ENCODE measurements at places on chromosomes 16 and 17.

DNA sequence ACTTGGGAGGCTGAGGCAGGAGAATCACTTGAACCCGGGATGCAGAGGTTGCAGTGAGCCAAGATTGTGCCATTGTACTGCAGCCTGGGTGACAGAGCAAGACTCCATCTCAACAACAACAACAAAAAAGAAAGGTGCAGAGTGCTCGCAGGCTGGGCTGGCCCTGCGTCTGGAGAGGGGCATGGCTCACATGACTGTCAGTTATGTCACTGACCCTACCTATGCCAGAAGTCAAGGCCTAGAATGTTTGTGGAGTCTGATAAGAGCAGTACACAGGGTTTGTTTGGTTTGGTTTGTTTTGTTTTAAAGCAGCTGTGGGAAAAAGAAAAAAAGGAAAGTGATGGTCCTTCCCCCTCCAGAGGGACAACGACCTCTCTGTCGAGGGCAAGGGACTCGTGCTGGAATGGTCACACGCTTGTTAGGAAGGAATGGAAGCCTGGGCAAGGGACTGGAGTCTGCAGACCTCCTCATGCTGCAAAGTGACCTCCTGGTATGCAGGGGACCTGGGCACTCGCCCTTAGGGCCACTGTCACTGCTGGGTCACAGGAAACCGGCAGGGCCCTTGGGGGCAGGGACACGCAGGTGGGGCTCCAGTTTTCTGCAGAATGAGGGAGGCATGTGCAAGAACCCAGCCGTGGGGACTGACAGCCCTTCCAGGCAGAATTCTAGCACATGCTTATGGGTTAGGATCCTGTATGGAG is 10.1 kb upstream of the OSGIN1 start:
- DNase-seq: no peak

DNA sequence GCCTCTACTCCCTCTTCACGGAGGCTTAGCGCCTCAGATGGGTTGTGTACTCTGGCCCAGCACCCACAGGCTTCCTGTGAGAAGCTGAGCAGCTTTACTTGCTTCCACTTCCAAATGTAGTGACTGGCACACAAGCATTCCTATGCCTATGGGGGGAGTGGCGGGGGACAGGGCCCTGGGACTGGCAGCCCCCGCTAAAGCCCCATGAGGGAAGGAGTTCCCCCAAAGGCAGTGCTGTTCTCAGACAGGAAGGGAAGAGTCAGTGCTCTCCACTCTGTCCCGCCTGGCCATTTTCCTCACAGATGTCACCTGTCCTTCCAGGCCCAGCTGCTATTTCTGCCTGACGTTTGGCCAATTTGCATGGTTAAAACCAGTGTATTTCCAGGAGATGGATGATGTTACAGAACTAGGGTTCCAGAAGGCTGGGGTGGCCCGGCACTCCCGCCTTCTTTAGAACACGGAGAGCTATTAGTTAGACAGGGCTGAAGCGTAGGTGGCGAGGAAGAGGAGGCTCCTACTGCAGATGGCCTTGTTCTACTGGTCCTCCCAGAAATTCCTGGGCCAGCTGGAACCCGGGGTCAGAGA is 83.9 kb upstream of the FBXO47 start:
- DNase-seq: no peak

DNA sequence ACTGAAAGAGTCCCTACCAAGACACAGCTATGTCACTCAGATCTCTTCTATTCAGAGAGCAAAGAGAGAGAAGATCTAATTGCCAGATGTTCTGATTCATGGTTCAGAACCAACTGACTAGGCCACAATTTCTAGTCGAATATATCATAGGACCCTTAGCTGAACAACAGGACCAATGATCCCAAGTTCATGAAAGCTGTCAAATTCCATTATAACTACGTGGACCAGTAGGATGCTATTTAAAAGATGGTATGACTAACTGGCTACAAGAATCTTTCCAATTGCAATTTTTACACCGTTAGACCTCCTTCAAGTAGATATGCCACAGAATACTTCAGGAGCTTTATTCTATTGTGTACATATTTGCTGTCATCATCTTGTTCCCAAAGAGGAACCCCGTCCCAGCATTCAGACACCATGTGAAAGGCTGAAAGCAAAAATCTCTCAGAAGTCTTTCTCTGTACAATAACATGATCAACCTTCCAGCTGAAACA is 26.0 kb downstream of the DCUN1D3 start:
- DNase-seq: no peak

DNA sequence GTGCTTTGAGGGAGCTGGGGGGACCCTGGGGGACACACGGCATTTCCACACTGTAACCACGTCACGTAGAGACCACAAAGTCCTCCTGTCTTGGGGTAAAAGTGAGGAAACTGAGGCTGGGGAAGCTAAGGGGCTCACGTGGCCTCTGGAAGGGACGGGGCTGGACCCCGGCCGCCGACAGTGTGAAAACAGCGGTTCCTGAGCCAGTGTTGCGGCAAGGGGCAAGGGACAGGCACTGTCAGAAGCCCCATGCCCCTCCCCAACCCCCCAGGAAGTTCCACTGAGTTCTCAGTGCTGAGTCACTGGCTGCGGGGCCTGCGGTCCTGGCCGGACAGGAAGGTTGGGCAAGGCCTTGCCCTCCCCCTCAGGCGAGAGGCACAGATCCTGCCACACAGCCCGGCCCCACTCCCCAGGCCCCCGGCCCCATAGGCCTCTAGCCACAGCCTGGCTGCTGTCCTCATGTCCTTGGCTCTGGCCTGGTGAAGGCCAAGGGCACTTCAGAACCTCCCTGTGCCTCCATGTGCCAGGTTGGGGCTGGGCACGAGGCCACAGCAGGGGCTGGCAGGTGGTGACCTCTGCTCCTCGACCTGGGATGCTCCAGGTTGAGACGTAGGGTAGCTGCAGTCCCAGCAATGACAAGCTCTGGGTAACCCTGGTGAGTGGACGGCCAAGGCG is 5.0 kb upstream of the CCDC57 start:
- peak; percentile 81 for DNase-seq

GRCh38 chr16:35497399-35497798 is 2038.0 kb downstream of the TP53TG3F start:
- no peak for DNase-seq

DNA sequence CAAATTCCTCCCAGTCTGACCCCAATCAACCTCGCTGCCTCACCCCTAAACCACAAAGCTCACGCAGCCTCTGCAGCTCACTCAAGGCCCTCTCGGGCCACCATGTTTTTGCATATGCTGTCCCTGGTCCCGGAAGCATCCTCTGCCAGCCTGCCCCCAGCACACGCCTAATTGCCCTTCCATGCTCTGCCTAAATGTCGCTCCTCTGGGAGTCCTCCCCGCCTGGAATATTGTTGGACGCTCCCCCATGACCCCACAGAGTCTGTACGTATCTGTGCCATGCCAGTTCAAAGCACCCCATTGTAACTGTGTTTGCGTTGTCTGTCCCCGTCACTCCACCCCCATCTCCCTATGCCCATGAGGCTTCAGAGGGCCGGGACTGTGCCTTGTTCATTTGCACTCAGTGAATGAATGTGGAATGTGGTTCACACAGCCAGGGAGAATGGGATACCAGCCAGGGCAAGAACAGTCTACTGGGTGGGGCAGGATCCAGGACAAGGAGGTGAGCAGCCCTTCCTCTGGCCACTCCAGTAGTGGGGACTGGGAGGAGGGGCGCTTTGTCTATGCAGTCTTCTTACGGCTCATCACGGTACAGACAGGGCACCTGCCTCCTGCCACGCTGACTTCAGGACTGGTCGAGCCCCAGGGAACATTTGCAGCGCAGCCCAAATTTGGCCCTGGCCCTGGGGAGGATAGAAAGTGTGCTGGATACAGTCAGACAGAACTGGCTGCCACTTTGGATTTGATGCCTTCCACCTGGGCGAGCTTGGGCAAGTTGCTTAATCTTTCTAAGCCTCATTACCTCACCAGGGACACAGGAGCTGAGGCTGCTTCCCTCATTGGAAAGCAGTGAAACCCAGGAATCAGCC is 48.5 kb downstream of the NOS2 start:
- DNase-seq: no peak

DNA sequence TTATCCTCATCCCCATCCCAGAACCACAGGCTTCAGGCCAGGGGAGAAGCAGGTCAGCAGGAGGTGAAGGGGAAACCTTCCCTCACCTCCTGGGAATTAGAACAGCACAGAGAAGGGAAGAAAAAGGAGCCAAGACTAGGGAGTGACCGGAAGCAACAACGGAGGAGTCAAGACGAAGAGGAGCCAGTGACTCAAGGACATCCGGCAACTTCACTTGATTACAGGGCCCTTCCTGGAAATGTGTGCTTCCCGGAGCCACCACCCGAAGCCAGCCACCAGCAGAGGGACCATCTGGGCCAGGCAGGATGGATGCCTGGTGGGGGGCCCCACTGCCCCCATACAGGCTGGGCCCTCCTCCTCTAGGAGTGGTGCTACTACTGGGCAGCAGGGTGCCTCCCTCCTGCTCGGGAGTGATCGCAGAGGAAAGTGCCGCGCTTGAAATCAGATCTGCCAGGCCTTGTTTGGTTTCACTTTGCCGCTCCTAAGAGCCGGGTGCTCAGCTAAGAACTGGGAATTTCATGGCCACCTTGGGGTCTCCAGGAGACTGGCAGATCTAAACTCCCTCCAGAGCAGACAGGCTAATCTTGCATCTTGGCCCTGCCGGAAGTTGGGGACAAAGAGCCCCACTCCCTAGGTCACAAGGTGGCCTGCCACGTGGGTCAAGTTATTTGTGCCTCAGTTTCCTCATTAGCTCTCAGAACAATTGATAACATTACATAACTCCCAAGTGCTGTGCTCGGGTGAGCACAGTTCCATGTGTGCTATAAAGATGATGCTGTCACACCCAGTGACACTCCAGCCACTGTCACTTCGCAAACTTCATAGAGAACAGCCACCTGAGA is 6.6 kb downstream of the CDC42EP4 start:
- peak; percentile 59 for DNase-seq
